ENCODE measurements at places on chromosomes 12 and 14. TPM values are rescaled to one million over a fixed set of nuclear protein-coding genes. Genes with fewer than 3 reads are reported as not detected.

NTN4 gene
- total RNA-seq = 4.3 TPM

DNA sequence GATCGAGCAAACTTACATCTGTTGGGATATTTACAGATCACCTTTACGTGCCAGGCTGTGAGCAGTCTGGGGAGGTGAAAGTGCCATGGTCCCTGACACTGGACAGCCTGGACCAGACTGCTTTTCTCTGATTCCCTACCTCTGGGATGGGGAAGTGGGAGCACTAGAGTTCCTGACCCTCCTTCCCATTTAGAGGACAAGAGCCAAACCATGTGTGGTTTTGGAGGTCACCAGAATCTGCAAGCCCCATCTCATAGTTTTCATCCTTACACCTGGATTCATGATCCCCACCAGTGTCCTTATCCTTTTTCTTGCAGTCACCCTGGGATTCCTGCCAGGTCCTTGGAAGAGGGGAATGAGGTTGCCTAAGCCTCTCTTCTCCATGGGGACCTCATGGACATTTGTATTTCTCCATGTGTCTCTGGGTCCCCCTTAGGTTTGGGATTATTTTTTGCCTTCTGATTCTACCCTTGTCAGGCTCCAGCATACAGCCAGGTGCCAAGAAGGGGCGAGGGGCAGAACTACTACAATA is 1.5 kb upstream of the WNT10B start:
- DNase-seq = no peak
- no peak overlapping the region for H3K4me3 ChIP-seq
- H3K27me3 ChIP-seq = no peaks in the 10 kb centered on the region
- H3K36me3 ChIP-seq = no peaks in the 10 kb centered on the region
- H3K4me1 ChIP-seq = peaks cover 30% of the 10 kb centered on the region

- H3K36me3 ChIP-seq = no peaks in the 10 kb centered on the region
- DNase-seq = no peak
- H3K4me3 ChIP-seq = no peak overlapping the region
These were observed 106.4 kb downstream of the EPS8 start for GRCh38 chr12:15682826-15683225.

NUAK1 gene
- total RNA-seq = 7.4 TPM

GRCh38 chr14:33691907-33692306 is 259.0 kb downstream of the EGLN3 start:
- H3K27me3 ChIP-seq = peaks cover 16% of the 10 kb centered on the region
- H3K4me1 ChIP-seq = no peaks in the 10 kb centered on the region
- H3K27ac ChIP-seq = no peak overlapping the region
- no peak for DNase-seq

LBHD2 gene
- not detected for total RNA-seq

BMP4 gene
- total RNA-seq = 145 TPM

CLEC1A gene
- total RNA-seq = not detected

KRT79 gene
- total RNA-seq = not detected

DNA sequence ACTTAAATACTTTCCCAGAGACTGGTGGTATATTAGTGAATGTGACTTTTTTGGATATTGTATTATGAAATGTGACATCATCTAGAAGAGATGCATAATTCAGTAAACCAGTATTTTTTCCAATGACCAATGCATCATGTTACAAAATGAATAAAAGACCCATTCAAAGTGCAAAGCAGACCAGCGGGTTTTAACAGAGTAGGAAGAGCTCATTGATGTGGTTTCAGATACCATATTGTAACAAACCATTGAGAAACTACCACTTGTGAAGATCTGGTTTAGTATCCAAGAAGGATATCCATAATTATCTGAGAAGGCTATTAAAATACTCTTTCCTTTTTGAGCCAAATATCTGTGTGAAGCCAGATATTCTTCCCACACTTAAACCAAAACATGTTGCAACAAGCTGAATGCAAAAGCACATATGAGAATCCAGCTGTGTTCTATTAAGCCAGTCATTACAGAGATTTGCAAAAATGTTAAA is 47.7 kb downstream of the MVK start:
- H3K36me3 ChIP-seq = no peaks in the 10 kb centered on the region
- H3K27ac ChIP-seq = no peak overlapping the region
- no peak overlapping the region for H3K4me3 ChIP-seq
- peaks cover 24% of the 10 kb centered on the region for H3K27me3 ChIP-seq
- no peak for DNase-seq

AICDA gene
- not detected for total RNA-seq
